ENCODE measurements at places on chromosomes 13 and 19.

DNA sequence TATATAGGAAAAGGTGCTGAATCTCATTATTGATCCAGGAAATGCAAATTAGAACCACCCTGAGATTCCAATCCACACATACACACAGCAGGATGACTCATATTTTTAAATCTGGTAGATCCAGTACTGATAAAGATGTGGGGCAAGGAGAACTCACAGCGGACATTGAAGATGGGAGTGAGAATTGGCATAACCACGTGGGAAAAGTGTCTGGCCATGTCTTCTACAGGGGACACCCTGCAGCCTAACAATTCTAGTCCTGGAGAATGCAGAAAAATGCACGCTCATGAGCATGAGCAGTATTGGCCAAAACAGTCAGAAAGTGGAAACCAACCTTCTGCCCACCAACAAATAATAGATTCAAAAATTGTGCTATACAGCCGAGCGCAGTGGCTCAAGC, 13.5 kb upstream of the BCL3 start:
- DNase-seq: no peak

GRCh38 chr19:47156861-47157430, 26.3 kb downstream of the SAE1 start:
- no peak for DNase-seq

DNA sequence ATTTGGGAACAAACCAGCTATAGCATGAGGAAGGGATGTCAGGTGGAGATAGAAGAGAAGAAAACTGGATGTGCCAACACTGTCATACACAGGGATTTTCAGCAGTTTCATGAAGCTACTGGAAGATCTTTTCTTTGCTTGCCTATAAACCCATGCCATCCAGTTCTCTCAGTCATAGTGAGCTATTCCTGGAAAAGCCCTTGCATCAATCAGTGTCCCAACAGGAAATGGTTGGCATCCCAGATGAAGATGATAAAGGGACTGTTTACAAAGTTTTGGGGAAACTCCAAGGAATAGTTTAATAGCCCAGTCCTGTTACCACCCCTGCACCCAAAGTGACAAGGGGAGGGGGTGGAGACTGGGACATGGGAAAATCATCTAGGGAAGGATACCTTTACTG, 58.5 kb upstream of the ARGLU1 start:
- DNase-seq: no peak

- DNase-seq: no peak
Observed at GRCh38 chr19:45113628-45114027, 20.6 kb downstream of the PPP1R37 start.

DNA sequence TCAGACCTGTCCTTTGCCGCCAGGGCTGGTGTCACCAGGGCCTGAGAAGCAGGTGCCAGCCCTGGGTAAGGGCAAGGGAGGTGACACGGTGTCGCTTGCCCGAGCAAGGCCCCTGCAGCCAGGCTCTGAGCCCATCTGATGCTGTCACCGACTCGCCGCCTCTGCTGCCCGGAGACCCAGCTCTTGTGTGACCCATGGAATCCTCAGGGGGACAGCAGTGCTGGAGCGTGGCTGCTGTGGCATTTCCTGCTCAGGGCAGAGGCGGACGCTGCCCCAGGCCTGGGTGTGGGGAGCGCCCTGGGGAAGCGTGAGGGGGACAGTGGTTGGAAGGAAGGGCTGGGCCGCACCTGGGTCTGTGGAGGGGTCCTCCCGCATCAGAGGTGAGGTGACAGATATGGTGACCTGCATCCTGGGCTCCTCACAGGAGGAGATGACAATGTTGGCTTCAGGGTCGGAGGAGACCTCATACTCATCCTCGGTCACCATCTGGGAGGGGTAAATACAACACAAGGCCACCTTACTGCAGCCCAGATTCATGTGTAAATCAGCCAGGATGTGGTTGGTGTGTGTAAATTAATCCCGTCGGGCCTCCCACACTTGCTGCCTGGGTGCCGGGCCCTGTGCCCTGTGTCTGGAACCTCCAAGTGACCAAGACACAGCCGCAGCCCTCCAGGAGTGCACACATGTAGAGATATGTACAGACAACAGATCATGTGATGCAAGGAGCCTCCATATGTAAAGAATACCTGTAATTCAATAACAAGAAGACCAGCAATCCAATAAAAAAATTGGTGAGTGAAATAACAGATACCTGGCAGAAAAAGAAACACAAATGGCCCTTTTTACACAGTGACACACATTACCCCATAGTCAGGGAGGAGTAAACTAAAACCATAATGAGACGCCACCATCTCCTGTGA, 27.6 kb upstream of the MATK start:
- no peak for DNase-seq

DNA sequence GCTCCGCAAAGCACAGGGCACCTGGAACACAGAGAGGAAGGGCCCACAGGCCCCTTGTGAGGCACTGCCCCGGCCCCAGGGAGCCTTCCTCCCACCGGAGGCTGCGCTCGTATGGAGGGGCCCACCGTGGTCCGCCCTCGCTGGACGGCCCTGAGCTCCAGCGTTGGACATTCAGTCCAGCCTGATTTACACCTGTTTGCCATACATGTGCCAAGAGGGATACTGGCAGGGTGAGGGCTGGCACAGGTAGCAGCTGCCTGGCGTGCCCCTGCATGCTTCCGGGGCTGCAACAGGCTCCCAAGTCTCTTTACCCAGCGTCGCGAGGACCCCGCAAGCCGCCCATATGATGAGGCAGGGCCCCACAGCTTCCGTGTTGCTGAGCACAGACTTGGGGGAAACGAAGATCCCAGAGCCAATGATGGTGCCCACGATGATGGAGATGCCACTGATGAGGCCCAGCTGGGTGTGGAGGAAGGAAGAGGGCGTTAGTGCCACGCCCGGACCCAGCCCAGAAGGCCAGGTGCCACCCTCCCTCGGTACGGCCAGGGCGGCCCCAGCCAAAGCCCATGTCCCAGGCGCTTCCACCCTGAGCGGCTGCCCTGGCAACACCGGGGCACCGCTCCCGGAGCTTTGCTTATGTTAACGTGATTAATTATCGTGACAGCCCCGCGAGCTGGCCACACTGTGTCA, 5.1 kb downstream of the SLC7A9 start:
- no peak for DNase-seq

GRCh38 chr13:110162866-110163658, 143.9 kb downstream of the COL4A1 start:
- no peak for DNase-seq

DNA sequence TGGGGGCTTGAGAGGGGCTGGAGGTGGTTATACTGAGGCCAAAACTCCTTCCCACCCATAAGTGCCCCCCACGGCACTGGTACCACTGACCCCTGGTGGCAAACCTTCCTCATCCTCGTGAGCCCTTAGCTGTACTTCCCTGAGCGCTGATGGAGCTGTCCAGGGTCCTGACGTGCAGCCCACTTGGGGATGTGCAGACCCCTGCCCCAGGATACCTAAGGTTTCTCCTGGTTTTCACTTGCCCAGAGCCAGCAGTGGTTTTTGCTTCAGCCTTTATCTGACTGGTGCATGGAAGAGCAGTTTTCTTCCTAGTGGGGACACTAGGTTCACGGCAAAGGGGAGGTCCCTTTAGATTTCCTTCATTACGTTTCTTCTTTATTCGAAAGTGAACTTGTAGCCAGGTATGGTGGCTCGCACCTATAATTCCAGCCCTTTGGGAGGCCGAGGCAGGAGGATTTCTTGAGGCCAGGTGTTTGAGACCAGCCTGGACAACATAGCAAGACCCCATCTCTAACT, 28.7 kb upstream of the KCTD15 start:
- DNase-seq: no peak

DNA sequence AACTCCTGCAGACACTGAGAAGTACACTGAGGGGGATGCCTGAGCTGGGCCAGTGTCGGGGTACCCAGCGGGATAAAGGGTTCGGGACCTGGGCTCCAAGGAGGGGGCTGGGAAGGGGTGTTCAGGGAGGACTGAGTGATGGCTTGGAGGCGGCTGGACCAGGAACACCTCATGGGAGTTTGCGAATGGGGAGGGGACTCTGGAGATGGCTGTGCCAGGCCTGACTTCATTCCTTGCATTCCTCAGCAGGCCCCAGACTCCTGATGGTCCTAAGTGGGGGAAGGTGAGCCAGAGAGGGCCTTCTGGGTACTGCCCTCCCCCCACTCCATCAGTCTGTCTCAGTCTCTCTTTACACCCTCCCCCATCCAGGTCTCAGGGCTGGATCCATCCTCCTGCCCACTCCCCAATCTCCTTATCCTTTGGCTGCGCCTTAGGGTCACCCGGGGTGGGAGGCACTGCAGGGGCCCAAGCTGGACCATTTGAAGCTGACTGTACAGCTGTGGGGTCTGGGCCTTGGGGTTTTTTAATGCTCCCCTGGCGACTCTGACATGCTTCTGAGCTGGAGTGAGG, 13.8 kb downstream of the PAK4 start:
- no peak for DNase-seq

- no peak for DNase-seq
Observed at GRCh38 chr19:919199-920050, 2.3 kb downstream of the KISS1R start.

GRCh38 chr19:52237771-52238400, 31.5 kb upstream of the ZNF766 start:
- peak; percentile 27 for DNase-seq

GRCh38 chr13:53012707-53013106, 15.9 kb upstream of the OLFM4 start:
- DNase-seq: no peak

- DNase-seq: no peak
Observed at GRCh38 chr13:78762825-78763224, 103.9 kb upstream of the OBI1 start.

Measured in GM04504 (cell line).